Aorta (tissue), 5 donors: ENCODE measurements at places on chromosomes 16 and 17. TPM values are rescaled to one million over a fixed set of nuclear protein-coding genes. Genes with fewer than 3 reads are reported as not detected.

- H3K36me3 ChIP-seq = no peaks in the 10 kb centered on the region
- no peak overlapping the region for H3K27ac ChIP-seq
- no peaks in the 10 kb centered on the region for H3K27me3 ChIP-seq
- no peak for DNase-seq
- H3K4me3 ChIP-seq = no peak overlapping the region
Observed at GRCh38 chr17:55664287-55664686, 58.4 kb downstream of the TMEM100 start.

- H3K36me3 ChIP-seq = no peaks in the 10 kb centered on the region
- peaks cover 4% of the 10 kb centered on the region for H3K4me1 ChIP-seq
- H3K27ac ChIP-seq = no peak overlapping the region
- DNase-seq = no peak
- no peak overlapping the region for H3K4me3 ChIP-seq
Observed at GRCh38 chr17:34318474-34318873, 761 bp upstream of the CCL8 start.

DNA sequence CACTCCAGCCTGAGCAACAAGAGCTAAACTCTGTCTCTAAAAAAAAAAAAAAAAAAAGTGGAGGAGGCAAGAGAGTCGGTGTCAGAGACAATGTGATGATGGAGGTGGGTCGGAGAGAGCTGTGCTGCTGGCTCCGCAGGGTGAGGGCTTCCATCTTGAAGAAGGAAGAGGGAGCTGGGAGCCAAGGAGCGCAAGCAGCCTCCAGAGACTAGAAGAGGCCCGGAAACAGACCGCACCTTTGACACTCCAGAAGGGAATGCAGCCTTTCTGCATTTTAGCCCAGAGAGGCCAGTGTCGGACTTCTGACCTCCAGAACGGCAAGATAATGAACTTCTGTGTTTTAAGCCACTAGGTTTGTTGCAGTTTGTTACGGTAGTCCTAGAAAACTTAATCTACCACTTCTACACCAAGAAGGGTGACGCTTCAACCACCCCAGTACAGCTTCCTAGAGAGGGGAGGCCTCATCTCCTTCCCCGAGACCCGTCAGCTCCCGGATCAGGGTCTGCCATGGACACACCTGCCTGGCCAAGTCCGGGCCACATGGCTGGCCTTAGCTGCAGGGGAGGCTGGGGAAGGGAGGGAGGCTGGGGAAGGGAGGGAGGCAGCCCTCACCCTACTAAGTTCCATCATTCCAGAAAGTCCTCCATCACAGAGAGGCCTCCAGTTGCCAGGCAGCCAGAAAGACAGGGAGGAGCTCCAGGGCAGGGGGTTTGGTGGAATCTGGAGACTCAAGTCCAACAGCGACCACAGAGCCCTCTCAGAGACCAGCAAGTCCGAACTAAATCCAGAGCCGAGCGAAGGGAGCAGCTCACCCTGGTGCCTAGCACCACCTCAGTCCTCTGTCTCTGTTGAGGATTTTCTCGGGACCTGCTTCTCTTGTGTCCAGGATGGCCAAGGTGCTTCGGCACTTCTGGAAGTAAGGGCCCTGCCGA lies 13.2 kb upstream of the RBFOX3 start:
- H3K36me3 ChIP-seq = no peaks in the 10 kb centered on the region
- no peaks in the 10 kb centered on the region for H3K4me1 ChIP-seq
- no peak overlapping the region for H3K4me3 ChIP-seq

GRCh38 chr17:83079766-83080578 lies 563 bp downstream of the METRNL start:
- peak overlapping the region; percentile 76 for H3K27ac ChIP-seq
- DNase-seq = no peak
- H3K36me3 ChIP-seq = no peaks in the 10 kb centered on the region

- no peaks in the 10 kb centered on the region for H3K36me3 ChIP-seq
- no peaks in the 10 kb centered on the region for H3K4me1 ChIP-seq
- no peaks in the 10 kb centered on the region for H3K27me3 ChIP-seq
- no peak overlapping the region for H3K4me3 ChIP-seq
- no peak for DNase-seq
Observed at GRCh38 chr17:44608727-44609435, 47.4 kb upstream of the MEIOC start.

DNA sequence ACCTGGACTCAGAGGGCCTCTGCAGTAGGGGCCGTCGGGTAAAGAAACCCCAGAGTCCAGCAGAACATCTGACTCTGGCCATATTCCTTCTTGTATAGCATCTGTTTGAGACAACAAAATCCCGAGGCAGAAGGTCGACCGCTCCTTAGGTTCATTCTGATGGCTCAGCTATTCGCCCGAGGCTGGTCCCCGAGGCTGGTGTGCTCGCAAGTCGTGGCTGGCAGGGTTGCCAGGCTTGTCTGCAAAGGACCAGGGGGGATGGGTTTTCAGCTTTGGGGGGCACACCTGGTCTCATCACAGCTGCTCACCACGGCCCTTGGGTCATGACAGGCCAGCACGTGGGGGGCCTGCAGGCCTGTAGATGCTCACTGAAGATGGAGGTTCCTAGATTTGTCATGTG lies 119.1 kb downstream of the BANP start:
- no peaks in the 10 kb centered on the region for H3K27me3 ChIP-seq
- DNase-seq = peak; percentile 70
- H3K4me1 ChIP-seq = no peaks in the 10 kb centered on the region
- H3K36me3 ChIP-seq = no peaks in the 10 kb centered on the region

- H3K27me3 ChIP-seq = no peaks in the 10 kb centered on the region
- H3K4me3 ChIP-seq = peak within 1 kb of the TSS; percentile 63
- DNase-seq = peak; percentile 91
- H3K4me1 ChIP-seq = no peaks in the 10 kb centered on the region
Observed at GRCh38 chr17:50507871-50508572, at the start of gene MYCBPAP. Gene MYCBPAP (plus strand): TSS chr17:50508439. CDS start chr17:50508675, 236 bp downstream.

- DNase-seq = no peak
- H3K27ac ChIP-seq = no peak overlapping the region
- H3K4me3 ChIP-seq = no peak overlapping the region
- H3K36me3 ChIP-seq = no peaks in the 10 kb centered on the region
- H3K4me1 ChIP-seq = no peaks in the 10 kb centered on the region
Observed at GRCh38 chr17:5786510-5786875, 202.2 kb upstream of the NLRP1 start.

- no peaks in the 10 kb centered on the region for H3K27me3 ChIP-seq
- DNase-seq = no peak
- H3K27ac ChIP-seq = no peak overlapping the region
- no peaks in the 10 kb centered on the region for H3K4me1 ChIP-seq
- peaks cover 3% of the 10 kb centered on the region for H3K36me3 ChIP-seq
- no peak overlapping the region for H3K4me3 ChIP-seq
Observed at GRCh38 chr16:379961-380761, 1.6 kb downstream of the PGAP6 start.

GRCh38 chr16:66354034-66354909 lies 12.2 kb upstream of the CDH5 start:
- no peak for DNase-seq
- no peak overlapping the region for H3K4me3 ChIP-seq
- no peak overlapping the region for H3K27ac ChIP-seq
- H3K27me3 ChIP-seq = no peaks in the 10 kb centered on the region
- H3K36me3 ChIP-seq = no peaks in the 10 kb centered on the region

Gene CNEP1R1
- total RNA-seq = 25.3 TPM

Gene GNG13
- not detected for total RNA-seq

Gene AOC3
- 344 TPM for total RNA-seq

Gene NLRC3
- 0.97 TPM for total RNA-seq

Gene OTOA
- total RNA-seq = 0.32 TPM

Gene OR1E2
- not detected for total RNA-seq

Gene SDK2
- 4.7 TPM for total RNA-seq

Gene KCNG4
- not detected for total RNA-seq

Gene SCIMP
- total RNA-seq = 6.1 TPM

Gene PROCA1
- 0.78 TPM for total RNA-seq
